ENCODE measurements at places on chromosomes 11 and 22. TPM values are rescaled to one million over a fixed set of nuclear protein-coding genes. Genes with fewer than 3 reads are reported as not detected.

DNA sequence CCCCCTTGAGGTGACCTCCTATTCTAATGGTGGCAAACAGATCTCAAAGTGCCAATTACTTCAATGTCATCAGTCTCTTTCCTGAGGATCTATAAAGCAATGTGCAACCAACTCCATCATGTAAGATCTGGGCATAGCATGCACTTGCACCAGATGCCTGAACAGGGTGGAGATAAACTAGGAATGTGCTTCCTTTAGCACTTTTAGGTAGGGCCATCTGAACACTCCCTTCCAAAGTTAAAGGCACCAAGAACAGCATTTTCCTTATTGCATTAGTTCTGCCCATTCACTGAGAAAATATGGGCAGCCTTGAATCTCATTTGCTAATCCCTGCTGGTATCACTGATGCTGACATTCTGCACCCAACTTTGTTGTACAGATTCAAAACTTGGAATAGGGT is 112.0 kb downstream of the SGSM3 start:
- H3K27ac ChIP-seq: no peak overlapping the region
- H3K36me3 ChIP-seq: peaks cover 10% of the 10 kb centered on the region
- peaks cover 26% of the 10 kb centered on the region for H3K4me1 ChIP-seq
- H3K4me3 ChIP-seq: no peak overlapping the region
- no peak for DNase-seq

GRCh38 chr11:82906236-82906635 is 4.7 kb downstream of the DDIAS start:
- no peak overlapping the region for H3K4me3 ChIP-seq
- peak overlapping the region; percentile 38 for H3K27ac ChIP-seq
- no peak for DNase-seq
- H3K27me3 ChIP-seq: no peaks in the 10 kb centered on the region

The EMID1 gene
- total RNA-seq: not detected

- H3K36me3 ChIP-seq: no peaks in the 10 kb centered on the region
- H3K4me3 ChIP-seq: no peak overlapping the region
- no peaks in the 10 kb centered on the region for H3K27me3 ChIP-seq
- no peak overlapping the region for H3K27ac ChIP-seq
- H3K4me1 ChIP-seq: no peaks in the 10 kb centered on the region
- DNase-seq: no peak
These were observed 45.2 kb downstream of the FAT3 start for GRCh38 chr11:92269841-92270240.

The ANKRD13D gene
- 116 TPM for total RNA-seq

The SEC14L2 gene
- total RNA-seq: 0.42 TPM

- peaks cover 51% of the 10 kb centered on the region for H3K27me3 ChIP-seq
- H3K27ac ChIP-seq: no peak within 1 kb of the TSS
- H3K4me1 ChIP-seq: peaks cover 6% of the 10 kb centered on the region
- no peak for DNase-seq
These were observed at the start of gene DKK3 for GRCh38 chr11:12007769-12008737. DKK3 (minus strand) TSS chr11:12008626; CDS start chr11:12008582, 44 bp downstream.

Data from activated B cell treated with CpG ODN at 0.5 μM for 24 hours (primary cell).